SJCRH30 (cell line): ENCODE measurements at places on chromosomes 11 and 22. TPM values are rescaled to one million over a fixed set of nuclear protein-coding genes. Genes with fewer than 3 reads are reported as not detected.
A peak's percentile ranks its signal among the peaks of the same experiment; 100 is the strongest.

The RFPL3 gene
- not detected in 2 replicates for total RNA-seq

The POU2AF2 gene
- not detected in 2 replicates for total RNA-seq

The CD82 gene
- total RNA-seq, result 81.8 and 90.6 TPM in 2 replicates

The CAPN5 gene
- 4.5 and 4.8 TPM in 2 replicates for total RNA-seq

The E2F8 gene
- 13.8 and 17.7 TPM in 2 replicates for total RNA-seq

DNA sequence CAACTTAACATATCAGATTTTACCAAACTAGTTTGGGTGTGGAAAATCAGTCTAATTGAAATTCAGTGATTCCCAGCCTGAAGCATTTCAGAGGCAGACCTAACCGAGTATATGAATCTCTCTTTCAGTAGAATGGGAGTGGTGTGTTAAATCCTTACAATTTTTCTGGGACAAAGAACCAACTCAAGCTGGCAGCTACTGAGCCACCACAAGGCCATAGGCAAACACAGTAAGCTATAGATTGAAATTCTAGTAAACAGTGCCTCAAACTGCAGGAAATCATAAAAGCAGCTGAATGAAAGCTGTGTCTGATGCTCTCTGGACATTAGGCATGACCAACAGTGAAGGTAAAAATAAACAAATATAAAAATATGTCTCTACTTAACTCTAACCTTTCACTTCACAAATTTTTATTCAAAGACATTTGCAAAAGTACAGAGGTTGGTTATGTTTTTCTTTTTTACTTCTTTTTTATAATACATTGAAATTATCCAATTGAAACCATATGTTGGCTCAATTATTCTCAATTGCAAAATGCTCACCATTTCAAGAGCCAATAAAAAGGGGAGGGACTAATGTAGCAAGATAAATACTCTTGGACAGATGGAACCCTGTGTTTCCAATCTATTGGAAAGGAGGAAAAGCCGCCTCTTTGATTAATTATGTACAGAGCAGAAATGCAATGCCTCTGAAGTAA is 35.8 kb upstream of the FIBIN start:
- no peak for DNase-seq

DNA sequence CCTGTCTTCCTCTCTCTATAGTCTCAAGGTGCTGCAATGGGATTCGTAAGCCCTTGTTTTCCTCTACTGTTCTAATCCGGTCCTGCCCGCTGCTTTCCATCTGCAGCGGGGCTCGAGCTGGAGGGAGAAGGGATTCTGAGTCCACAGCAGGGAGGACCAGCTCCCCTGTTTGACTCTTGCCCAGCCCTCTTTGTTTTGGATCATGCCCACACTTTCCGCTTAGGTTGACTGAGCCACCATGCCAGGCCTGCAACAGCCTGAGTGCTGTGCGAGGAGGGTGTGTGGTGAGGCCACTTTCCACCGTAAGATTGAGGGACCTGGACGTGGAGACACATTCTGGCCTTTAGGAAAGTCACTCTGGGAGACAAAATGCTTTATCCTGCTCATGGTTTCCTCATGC is 58.3 kb downstream of the CEP164 start:
- no peak for DNase-seq

DNA sequence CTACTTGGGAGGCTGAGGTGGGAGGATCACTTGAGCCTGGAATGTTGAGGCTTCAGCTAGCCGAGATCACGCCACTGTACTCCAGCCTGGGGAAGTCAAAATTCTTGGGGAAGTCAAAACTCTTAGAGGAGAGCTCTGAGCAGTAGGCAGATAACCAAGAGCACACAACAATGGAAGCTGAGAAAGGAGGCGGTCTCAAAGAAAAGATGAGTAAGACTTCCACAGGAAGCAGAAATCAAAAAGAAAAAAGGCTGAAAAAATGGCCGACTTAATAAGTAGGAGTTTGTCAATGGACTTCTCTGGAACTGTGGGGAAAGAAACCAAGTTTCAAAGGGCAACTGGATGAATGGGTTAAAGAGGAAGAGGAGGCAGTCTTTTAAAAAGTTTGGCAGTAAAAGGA is 32.1 kb downstream of the RAB30 start:
- no peak for DNase-seq

- DNase-seq, result no peak
Observed at GRCh38 chr22:46541536-46541935, 4.1 kb upstream of the CELSR1 start.

GRCh38 chr11:15800111-15800800 is 556.1 kb downstream of the SOX6 start:
- DNase-seq, result no peak

- DNase-seq, result peak; percentile 21
Observed at GRCh38 chr22:48089601-48090331, 1327.3 kb downstream of the TBC1D22A start.

DNA sequence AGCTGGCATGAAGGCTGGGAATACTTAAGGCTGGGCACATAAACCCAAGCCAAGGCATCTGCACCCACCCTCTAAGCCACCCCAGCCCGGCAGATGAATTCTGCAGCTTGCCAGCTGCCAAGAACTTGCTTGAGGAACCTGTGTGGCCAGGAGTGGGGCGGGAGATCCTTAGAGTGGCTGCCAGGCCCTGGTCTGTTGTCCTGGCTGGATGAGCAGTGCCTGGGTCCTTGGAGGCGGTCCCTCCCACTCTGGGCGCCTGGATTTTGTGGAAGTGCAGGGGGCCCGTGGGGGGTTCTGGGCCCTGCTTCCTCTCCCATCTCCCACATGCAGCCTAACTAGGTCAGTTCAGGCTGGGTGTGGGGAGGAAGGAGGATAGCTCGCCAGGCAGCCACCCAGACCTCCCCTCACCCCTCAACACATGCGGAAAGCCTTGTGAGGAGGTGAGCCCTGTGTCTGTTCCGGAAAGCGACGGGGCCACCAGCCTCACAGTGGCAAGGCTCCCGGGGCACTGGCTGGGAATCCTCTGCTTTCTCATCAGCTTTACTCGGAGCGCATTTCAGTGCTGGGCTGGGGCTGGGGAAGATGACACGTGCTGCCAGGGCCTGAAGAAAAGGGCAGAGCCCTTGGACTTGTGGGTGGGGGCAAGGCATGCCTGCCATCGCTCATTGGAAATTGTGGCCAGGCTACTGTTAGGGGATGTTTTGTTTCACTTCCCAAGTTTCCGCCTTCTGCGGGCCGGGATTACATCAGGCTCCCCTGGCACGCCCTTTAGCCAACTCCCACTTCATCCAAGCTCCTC is 8.4 kb downstream of the DAGLA start:
- peak; percentile 59 for DNase-seq

GRCh38 chr11:111957663-111958444 is 20.7 kb downstream of the DIXDC1 start:
- peak; percentile 91 for DNase-seq

- DNase-seq, result no peak
Observed at GRCh38 chr11:128891913-128892398, 800 bp downstream of the KCNJ5 start.

GRCh38 chr11:14411818-14412217 is 52.8 kb upstream of the RRAS2 start:
- DNase-seq, result peak; percentile 92

DNA sequence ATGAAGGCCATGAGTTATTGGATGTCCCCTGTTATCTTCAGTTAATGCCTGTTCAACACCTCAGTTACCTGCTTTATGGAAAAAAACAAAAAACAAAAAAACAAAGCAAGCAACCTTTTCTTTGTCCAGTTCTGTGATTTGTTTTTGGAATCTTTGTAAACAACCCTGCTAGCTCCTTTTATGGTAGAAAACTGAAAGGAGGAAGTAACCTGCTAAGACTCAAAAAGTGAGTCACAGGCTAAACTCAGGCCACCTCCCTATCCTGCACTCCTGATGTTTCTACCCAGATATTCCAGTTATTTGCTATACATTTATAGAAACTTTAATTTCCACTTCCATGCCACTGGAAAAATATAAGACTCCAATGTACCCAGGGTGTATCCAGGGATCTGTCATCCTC is 20.6 kb upstream of the TLCD5 start:
- no peak for DNase-seq

GRCh38 chr11:100619484-100619883 is 67.6 kb upstream of the ARHGAP42 start:
- no peak for DNase-seq

DNA sequence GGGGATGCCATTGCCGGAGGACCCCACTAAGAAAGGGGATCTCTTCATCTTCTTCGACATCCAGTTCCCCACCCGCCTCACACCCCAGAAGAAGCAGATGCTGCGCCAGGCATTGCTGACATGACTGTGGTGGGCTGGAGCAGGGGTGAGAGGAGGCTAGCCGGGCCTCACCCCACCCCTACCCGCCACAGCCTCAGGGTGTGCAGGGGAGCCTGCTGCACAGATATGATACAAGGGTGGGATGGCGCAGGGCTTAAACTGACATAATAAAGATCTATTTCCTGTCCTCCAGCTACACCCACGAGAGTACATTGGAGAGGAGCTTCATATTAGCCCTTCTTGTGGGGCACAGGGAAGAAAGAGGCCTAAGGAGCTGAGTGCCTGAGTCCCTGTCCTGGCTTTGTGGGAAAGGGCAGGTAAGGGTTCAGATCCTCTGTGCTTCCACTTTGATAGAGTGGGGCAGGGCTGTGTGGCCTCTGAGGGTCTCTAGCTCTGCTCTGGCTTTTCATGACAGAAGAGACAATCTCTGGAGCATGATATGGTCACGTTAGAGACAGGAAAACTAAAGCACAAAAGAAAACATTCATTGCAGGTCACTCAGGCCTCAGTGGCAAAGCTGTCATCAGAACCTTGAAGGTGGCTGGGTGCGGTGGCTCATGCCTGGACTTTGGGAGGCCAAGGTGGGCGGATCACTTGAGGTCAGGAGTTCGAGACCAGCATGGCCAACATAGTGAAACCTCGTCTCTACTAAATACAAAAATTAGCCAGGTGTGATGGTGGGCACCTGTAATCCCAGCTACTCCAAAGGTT is 12.4 kb downstream of the UCP2 start:
- DNase-seq, result no peak
